ENCODE measurements at places on chromosomes 12 and 14.

- DNase-seq, result no peak
Measured at GRCh38 chr12:49058366-49059044, 2.1 kb downstream of the KMT2D start.

DNA sequence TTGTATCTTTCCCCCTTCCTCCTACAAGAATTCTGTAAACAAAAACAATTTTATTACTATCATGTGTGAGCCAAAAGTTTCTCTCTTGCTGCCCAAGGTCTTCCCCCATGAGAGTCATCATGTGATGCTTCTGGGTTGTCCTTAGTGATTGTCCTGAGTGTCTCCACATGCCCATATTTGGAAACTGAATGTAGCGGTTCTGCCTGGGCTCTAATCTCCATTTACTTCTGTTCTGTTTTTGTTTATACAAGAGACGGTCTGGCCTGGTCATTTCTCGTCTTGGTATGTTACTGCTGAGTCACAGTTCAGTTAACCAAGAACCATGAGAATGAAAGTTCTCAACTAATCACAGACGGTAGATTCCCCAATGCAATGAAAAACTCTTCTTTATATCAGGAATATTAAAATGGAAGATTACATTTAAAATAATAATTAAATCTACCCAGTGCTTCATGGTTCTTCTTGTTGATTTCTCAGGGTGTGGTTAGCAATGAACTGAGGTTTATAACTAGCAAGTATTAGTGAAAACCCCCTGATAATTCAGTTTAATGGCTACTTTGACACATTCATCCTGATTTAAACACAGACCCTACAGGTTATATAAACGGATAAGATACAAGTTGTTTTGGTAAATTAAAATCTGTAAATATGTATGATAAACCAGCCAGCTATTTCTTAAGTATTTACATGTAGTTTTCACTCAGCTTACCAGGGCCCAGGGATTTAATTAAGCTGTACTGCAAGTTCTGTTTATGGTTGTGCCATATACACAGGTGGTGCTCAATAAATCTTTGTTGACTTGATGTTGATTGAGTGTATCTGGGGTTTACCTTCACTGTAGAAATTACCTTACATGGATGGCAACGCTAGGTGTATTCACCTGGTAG is 81.1 kb downstream of the PELI2 start:
- DNase-seq, result no peak

GRCh38 chr12:115437061-115437567 is 753.1 kb upstream of the TBX3 start:
- no peak for DNase-seq

GRCh38 chr14:39492267-39492666 is 60.0 kb upstream of the FBXO33 start:
- DNase-seq, result no peak

- no peak for DNase-seq
Measured at GRCh38 chr12:101490286-101490920, 15.3 kb downstream of the SPIC start.

GRCh38 chr14:36271939-36272907 is 48.2 kb downstream of the MBIP start:
- DNase-seq, result no peak

GRCh38 chr12:103903993-103904392 is 26.2 kb upstream of the HSP90B1 start:
- DNase-seq, result no peak

DNA sequence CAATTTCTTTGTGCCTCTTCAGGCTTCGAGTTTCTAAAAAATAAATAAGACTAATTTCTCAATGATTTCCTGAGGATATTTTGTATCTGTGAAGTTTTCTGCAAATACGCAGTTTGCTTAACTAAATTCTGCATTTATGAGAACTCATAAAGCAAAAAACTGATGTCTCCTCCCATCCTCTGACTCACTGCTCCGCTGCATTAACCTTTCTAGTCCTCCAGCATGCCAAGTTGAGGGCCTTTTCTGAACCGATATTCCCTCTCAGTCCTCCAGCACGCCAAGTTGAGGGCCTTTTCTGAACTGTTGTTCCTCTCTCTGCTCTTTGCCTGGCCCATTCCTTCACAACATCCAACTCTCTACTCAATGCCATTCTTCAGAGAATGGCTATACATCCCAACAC is 3.2 kb downstream of the IPO8 start:
- DNase-seq, result no peak

GRCh38 chr14:92323011-92323915 is at the start of gene SLC24A4:
Gene SLC24A4 (plus strand): TSS chr14:92323165. CDS start chr14:92323831, 666 bp downstream.
- no peak for DNase-seq

All from activated T-cell treated with anti-CD3 and anti-CD28 coated beads for 1 hour (primary cell).